ENCODE measurements at places on chromosomes 4 and X.

GRCh38 chrX:53239474-53239873 is 14.5 kb upstream of the KDM5C start:
- DNase-seq: no peak

DNA sequence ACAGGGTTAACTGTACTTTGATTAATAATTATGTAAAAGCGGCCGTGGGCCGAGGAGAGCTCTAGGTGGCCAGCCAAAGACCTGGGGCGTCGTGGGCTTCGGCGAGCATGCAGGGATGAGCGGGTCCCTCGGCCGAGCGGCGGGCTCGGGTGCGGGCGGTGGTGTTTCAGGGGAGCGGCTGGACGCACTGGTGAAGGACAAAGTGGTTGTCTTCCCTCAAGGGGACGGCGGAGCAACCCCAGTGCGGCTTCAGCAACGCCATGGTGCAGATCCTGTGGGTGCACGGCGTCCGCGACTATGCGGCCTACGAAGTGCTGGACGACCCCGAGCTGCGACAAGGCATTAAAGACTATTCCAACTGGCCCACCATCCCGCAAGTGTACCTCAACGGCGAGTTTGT is 103.0 kb upstream of the C1GALT1C1 start:
- DNase-seq: no peak

GRCh38 chrX:119062750-119063374 is 9.9 kb upstream of the CT47C1 start:
- DNase-seq: no peak

GRCh38 chrX:51614353-51615012 is 4.2 kb downstream of the CENPVL3 start:
- peak; percentile 1 for DNase-seq

GRCh38 chr4:1872870-1873269 is 1.7 kb downstream of the NSD2 start:
- DNase-seq: no peak

DNA sequence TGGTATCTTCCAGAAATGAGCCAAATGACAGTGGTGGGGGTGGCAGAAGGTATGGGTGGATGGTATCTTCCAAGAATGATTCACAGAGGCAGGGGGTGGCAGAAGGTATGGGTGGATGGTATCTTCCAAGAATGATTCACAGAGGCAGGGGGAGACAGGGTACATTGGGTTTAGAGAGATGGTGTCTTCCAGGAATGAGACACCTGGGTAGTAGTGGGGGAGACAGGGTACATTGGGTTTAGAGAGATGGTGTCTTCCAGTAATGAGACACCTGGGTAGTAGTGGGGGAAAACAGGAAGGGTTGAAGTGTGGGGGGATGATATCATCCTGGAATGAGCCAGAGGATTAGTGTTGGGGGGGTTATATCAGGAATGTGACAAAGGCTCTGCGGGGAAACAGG is 62.0 kb downstream of the MAOA start:
- no peak for DNase-seq

GRCh38 chrX:9906919-9907318 is 60.2 kb upstream of the CLDN34 start:
- DNase-seq: no peak

DNA sequence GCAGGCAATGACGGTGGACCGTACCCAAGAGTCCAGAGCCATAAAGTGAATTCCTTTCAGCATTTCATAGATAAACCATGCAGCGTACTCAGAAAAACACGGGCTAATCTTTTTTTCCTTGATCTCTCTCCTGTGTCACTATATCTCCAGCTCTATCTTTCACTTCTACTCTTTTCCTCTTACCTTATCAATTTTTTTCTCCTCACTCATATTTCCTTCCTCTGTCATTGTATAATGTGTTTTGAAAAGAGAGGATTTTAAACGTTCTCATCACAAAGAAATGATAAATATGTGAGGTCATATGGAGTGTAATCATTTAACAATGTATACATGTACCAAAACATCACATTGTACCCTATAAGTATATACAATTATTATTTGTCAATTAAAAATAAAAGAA is 176.5 kb downstream of the CPE start:
- no peak for DNase-seq

DNA sequence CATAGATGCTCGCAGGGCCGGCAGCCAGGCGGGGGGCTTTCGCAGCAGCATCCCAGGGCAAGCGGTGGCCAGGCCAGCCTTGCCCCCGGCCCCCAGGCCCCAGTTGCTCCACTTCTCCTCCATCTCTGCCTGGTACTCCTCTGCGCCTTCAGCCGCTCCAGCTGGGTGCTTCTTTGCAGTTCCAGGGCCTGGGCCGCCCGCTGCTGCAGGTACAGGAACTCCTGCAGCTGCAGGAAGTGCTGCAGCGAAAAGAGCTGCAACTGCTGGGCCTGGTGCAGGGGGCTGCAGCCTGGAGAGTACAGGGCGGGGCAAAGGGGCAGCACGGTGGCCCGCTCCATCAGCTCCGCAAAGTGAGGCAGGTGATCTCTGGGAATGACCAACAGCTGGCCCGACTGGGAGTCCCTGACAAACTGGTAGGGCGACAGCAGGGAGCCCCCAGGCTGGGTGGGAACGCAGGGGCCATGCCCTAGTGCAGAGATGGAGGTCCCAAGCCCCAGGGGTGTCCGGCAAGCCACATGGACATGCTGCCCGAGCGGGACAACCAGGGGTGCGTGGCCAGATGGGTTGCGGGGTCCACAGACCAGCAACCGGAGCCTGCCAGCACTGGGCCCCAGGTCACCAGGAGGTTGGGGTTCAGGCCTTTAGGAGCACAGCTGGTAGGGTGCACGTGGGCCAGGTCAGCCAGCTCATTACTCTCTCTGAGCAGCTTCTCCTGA is 75.9 kb upstream of the UCP1 start:
- DNase-seq: no peak

- peak; percentile 38 for DNase-seq
Observed at GRCh38 chr4:77994194-77994721, 62.9 kb upstream of the FRAS1 start.

- no peak for DNase-seq
Observed at GRCh38 chr4:139535228-139535870, 20.7 kb downstream of the SETD7 start.

All from Caki2 (cell line).